Small intestine (tissue), 16 donors: ENCODE measurements at places on chromosomes 3 and 15.

- peak; percentile 86 for DNase-seq
Measured at GRCh38 chr3:124492824-124493223, 237.4 kb upstream of the UMPS start.

GRCh38 chr3:125278155-125278554, 65.6 kb upstream of the SLC12A8 start:
- DNase-seq = no peak

DNA sequence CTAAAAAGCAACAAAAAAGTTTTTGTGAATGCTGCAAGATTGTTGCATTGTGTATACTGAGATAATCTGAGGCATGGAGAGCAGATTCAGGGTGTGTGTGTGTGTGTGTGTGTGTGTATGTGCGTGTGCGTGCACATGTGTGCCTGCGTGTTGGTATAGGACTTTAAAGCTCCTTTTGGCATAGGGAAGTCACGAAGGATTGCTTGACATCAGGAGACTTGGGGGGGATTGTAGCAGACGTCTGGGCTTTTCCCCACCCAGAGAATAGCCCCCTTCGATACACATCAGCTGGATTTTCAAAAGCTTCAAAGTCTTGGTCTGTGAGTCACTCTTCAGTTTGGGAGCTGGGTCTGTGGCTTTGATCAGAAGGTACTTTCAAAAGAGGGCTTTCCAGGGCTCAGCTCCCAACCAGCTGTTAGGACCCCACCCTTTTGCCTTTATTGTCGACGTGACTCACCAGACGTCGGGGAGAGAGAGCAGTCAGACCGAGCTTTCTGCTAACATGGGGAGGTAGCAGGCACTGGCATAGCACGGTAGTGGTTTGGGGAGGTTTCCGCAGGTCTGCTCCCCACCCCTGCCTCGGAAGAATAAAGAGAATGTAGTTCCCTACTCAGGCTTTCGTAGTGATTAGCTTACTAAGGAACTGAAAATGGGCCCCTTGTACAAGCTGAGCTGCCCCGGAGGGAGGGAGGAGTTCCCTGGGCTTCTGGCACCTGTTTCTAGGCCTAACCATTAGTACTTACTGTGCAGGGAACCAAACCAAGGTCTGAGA, 4.7 kb downstream of the BHLHE40 start:
- DNase-seq = peak; percentile 81

- DNase-seq = no peak
Measured at GRCh38 chr3:56314842-56315241, 153.4 kb downstream of the ERC2 start.

DNA sequence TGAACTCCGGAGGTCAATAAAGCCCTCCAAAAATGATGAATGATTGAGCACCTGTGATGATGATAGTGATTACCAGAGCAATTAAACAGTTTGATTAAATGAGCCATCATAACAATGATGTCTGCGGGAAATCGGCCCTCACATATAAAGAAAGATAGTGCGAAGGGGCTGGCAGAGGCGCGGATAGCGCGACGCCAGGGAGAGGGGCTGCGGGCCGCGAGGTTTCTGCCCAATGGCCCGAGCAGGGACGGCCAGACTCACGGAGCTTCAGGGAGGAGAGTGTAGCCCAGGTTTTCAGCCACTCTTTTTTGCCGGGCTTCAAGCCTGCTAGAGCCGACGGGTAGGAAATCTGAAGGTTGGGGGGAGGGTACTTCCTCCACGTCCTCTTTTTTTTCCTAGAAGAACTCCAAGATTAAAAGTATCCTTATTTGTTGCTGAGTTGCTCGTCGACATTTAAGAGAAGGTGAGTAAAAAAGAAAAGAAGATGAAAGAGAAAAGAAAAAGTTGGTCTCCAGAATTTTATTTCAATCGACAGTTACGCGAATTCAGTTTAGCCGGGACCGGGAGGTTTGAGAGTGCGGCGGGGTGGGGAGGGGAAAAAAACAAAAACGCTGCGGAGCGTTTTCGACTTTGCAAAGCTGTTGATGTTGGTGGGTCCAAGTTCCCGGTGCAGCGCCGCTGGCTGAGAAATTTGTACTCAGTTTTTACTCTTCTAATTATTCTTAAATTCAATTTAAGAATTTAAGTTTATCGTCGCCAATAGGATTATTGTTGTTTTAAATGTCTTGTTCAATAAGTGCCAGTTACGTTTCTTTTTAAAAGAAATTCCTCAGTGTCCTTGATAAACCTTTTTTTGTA, 2.2 kb upstream of the MEIS2 start:
- DNase-seq = no peak

DNA sequence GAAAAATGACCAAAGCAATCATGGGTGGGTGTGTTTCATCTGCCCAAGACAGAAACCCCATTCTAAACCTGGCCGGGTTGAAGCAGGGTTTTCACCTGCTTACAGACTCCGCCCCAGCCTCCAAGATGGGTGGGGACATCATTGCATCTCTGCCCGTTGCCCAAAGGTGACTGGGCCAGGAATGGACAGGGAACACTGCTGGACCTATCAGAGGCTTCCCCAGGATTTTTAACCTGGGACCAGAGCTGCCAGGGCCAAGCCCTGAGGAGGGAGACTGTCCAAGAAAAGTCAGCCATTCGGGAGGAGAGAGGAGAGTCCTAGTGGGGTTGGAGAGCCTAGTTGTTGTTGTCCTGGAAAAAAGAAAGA, 109.7 kb upstream of the ALDH1A3 start:
- no peak for DNase-seq

GRCh38 chr15:60936186-60936585, 292.9 kb downstream of the RORA start:
- DNase-seq = no peak

GRCh38 chr3:16373341-16373946, 108.4 kb downstream of the OXNAD1 start:
- no peak for DNase-seq

- peak; percentile 78 for DNase-seq
Measured at GRCh38 chr15:36896949-36897348, 203.4 kb downstream of the MEIS2 start.

DNA sequence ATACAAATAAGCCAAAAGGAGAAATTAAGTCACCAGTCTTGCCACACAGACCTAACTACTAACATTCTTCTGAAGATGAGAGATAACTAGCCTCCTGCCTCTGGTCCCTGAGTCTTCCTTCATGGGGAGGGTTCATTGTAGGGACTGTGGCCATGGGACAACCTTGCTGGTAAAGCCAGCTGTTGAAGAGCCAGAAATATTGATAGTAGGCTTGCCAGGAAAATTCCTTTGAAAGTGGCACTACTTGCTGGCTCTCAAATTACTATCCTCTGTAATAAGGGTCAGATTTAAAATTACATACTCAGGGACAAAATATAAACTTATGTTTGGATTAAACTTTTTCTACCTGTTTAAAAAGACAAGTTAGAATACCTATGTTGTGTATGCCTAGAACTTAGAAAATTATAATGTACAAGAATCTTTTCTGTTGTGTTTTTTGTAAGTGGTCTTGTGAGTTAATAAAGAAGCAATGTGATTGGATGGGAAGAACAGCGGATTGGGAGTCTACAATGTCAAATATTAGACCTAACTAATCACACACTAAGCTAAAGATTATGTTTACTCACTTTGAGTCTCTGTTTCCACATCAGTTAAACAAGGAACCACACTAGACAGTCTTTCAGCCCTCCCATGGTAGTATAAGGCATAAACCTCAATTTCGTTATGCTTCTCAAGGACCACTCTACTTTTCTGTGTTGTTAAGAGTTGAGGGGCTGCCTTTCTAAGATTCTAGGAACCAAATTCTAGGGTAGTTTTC, 60.0 kb upstream of the TRIM71 start:
- no peak for DNase-seq

- DNase-seq = no peak
Measured at GRCh38 chr3:191470545-191470944, 9.6 kb downstream of the PYDC2 start.

- no peak for DNase-seq
Measured at GRCh38 chr3:183953471-183954070, 64.1 kb downstream of the ABCC5 start.
